ENCODE measurements at places on chromosomes 2 and 18.

DNA sequence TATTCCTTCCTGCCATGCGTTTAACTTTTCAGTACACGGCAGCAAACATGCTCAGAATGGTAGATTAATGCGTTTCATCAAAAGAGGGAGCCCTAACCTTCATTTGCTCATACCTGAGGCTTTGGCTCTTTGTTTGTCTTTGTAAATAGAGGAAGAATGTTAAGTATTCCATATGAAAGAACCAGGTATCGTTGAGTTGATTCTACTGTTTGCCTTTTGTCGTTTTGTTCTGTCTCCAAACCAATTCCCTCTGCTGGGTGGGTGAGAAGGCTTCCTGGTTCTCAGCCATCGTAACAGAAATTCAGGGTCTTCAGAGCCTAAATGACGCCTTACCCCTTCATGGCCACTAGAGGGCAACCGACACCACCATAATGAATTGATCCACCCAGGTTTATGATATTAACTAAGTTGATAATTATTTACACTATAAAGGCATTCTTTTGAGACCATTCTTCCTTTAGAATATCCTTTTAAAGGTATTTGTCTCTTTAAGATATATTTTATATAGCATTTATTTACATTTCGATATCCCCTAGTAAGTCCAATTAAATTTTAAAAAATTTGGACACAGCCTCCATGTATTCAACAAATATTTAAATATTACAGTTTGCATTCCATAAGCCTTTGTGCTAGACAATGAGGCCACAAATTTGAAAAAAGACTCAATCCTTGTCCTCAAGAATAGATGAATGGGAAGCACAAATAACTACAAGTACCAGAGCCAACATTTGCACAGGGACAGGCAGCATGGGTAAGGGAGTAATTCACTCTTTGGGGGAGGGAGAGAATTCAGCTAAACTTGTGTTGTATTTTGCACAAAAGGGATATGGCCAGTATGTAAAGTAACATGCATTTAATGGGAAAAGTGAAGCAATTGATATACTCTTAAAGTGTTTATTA lies 48.1 kb downstream of the TIMM21 start:
- DNase-seq = peak; percentile 61

- DNase-seq = no peak
Measured at GRCh38 chr18:77178559-77178958, 46.0 kb upstream of the MBP start.

DNA sequence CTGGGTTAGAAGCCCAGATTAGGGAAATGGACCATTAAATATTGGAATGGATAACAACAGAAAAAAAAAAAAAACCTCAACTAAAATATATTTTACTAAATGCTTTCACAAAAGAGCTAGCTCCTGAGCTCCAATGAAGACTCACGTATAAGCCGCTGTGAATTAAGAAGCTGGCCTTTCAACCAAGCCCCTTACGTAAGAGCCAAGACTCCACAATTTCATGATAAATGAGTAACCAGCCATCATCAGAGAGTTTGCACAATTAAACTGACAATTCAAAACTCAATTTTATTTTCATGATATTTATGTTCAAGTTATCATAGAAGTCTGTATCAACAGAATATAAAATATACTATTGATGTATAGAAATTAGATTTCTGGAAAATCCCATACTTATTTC lies 70.7 kb upstream of the HNRNPA3 start:
- DNase-seq = no peak

DNA sequence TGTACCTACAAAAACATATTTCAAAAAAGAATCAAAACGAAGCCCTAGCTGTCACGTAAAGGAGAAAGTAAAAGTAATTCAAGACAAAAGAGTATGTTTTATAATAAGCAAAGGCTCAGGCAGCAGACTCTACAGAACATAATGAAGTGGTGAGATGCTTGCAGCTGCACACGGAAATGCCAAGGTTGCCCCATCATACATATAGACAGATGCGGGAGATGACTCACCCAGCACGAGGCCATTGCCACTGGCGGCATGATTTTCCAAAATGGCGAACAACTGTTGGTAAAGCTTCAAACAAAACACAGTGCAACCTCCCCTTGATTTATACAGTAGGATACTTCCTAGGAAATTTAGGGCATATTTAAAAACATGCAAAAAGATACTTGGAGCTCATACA lies 26.0 kb upstream of the C1QL2 start:
- no peak for DNase-seq

GRCh38 chr18:23879966-23880565 lies 134.5 kb upstream of the TTC39C start:
- no peak for DNase-seq

DNA sequence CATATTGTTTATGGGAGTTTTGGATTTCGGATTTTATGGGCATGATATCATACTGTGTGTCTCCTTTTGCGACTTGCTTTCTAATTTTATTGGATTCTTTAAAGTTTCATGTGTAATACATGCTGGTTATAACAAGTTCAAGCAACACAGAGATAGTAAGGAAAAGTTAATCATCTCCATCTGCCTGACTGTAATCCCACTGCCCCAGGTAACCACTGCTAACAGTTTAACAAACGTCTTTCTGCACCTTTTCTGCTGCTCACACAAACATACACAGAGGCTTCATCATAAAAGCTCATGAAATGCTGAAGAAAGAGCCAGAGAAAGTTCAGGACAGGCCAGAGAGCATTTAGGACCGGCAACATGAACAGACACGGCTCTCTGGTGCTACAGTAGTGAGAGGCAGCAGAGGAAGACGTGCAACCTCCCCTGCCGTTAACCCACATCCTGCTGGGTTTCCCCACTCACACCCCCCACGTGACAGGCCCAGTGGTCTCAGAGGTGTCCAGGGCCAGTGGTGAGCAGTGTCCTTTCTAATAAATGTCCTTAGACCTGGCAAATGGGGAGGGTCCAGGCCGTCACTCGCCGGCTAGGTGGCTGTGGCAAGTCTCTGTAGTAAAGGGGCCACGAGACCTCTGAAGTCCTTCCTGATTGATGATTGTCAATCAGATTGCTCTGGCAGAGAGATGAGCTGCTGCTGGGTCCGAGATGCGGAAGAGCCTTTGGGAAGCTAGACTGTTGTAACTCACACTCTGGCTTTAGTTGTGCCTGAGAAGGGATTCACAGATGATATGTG lies 43.0 kb upstream of the SLC1A4 start:
- DNase-seq = peak; percentile 41

GRCh38 chr2:25397777-25398176 lies 56.1 kb upstream of the DNMT3A start:
- no peak for DNase-seq

DNA sequence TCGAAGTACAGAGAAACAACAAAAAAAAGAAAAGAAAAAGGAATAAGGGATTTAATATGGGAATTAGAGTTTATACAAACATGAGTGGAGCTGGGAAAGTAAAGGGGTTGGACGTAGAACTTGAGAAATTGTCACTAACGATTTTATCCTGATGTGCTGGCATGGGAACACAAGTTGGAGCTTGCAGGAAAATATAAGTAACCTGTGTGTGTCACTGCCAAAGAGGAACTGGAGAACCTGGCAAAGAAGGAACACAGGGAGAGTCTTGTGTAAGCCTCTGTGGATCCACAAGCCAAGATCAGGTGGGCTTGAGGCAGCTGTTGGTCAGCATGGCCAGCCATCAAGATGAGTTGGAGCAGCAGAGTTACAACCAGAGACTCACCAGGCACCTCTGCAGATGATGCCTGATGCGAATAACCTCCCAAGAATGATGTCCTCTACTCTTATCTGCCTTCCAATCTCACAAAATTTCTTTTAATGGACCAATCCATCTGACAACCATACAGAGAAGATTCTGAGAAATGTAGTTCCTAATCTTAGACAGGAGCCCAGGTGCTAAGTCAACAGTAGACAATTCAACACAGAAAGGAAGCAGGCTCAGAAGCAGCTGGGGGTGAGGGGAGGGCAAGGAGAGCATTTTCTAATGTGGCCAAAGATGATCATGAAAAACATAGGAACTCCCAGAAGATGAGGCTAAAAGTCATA lies 77.0 kb upstream of the SPOPL start:
- no peak for DNase-seq

DNA sequence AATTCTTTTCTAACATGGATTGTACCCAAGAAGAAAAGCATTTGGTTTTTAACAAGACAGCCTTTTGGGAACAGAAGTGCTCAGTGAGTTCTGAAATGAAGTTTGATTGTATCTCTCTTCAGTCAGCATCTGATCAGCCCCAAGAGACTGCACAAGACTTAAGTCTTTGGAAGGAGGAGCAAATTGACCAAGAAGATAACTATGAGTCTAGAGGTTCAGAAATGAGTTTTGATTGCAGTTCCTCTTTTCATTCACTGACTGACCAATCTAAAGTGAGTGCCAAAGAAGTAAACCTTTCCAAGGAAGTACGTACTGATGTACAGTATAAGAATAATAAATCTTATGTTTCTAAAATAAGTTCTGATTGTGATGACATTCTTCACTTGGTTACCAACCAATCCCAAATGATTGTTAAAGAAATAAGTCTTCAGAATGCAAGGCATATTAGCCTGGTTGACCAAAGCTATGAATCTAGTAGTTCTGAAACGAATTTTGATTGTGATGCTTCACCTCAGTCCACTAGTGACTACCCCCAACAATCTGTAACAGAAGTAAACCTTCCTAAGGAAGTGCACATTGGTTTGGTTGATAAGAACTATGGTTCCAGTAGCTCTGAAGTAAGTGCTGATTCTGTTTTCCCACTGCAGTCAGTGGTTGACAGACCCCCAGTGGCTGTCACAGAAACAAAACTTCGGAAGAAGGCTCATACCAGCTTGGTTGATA lies 31.2 kb downstream of the ZDBF2 start:
- no peak for DNase-seq

DNA sequence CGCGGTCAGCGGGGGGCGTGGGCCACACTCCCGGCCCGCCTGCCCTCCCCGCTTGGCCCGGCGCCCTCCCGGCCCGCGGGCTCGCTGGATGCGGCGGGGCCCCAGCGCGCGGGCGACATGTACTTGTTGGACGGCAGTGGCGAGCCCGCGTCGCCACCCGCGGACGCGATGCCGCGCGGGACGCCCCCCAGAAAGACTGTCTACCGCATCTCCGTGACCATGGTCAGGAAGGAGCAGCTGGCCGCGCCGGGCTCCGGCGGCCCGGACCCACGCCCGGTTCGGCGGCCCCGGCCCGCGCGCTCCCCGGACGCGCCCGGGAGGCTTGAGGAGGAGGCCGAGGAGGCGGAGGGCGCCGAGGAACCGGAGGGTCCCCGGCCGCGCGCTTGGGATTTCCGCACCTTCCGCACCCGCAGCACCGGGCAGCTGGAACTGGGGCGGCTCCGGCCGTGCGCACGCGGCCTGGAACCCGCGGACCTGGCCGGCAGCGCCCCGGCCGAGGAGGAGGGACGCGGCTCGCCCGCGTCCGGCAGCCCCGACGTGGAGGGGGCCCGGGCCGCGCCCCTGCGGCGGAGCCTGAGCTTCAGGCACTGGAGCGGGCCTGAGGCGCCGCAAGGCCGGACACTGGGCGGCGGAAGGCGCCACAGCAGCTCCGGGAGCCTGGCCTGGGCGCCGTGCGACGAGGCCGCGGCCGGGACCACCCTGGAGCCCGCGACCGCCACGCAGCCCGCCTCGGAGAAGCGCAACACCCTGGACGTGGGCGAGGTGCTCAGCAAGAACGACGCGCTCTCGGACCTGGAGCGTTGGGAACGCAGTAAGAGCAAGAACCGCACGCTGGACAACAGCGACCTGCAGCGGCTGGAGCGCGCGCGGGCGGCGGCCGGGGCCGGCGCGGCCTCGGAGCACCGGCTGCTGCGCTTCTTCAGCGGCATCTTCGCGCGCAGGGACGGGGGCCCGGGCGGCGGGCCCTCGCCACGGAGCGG lies 176.4 kb downstream of the AGAP1 start:
- DNase-seq = peak; percentile 73

- no peak for DNase-seq
Measured at GRCh38 chr2:43894743-43895142, 56.0 kb downstream of the ABCG8 start.

Data from fibroblast of skin of scalp (primary cell).